ENCODE measurements at places on chromosomes 6 and 20.
A peak's percentile ranks its signal among the peaks of the same experiment; 100 is the strongest.

DNA sequence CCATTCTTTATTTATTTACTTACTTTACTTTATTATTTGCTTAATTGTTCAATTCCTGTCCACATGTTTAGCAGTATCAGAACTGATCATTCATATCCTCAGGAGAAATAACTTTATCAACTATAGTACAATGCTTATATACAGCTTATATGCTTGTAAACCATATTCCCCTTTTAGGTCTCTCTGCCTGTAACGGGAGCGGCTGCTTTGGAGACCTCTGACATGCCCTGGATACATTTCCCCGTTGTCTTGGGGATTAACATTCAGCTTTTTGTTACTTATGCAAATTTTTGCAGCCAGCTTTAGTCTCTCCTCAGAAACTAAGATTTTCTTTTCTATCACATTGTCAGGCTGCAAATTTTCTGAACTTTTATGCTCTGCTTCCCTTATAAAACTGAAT lies 17.6 kb upstream of the FUT9 start:
- no peak for DNase-seq

DNA sequence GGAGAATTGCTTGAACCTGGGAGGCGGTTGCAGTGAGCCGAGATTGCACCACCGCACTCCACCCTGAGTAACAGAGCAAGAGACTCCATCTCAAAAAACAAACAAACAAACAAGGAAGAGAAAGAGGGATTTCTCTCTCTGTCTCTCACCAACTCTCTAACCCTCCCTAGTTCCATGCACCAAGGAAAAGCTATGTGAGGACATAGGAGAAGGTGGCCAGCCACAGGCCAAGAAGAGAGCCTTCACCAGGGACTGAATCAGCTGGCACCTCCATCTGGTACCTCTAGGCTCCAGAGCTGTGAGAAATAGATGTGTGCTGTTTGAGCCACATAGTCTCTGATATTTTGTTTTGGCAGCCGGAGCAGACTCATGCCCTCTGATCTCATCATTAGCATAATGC lies 9.0 kb upstream of the FAM110A start:
- DNase-seq = no peak

GRCh38 chr6:28142446-28142845 lies 763 bp downstream of the ZKSCAN8 start:
- DNase-seq = no peak

DNA sequence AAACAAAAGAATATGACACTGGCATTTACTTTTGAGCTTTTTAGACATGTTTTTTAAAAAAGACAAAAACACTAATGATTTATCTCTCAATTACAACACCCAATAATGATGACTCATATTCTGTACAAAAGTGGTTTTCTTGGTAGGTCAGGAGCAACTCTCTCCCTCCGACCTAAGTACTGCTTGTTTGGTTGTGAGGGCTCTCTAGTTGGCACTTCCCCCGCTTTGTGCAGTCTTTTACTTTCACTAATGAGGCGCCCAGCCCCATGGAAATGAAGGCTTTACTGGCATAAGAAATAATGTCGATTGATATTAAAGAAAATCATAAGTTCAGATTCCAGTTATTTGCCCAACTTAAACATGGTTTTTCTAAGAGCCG lies 1.3 kb downstream of the KPNA5 start:
- DNase-seq = peak; percentile 43

DNA sequence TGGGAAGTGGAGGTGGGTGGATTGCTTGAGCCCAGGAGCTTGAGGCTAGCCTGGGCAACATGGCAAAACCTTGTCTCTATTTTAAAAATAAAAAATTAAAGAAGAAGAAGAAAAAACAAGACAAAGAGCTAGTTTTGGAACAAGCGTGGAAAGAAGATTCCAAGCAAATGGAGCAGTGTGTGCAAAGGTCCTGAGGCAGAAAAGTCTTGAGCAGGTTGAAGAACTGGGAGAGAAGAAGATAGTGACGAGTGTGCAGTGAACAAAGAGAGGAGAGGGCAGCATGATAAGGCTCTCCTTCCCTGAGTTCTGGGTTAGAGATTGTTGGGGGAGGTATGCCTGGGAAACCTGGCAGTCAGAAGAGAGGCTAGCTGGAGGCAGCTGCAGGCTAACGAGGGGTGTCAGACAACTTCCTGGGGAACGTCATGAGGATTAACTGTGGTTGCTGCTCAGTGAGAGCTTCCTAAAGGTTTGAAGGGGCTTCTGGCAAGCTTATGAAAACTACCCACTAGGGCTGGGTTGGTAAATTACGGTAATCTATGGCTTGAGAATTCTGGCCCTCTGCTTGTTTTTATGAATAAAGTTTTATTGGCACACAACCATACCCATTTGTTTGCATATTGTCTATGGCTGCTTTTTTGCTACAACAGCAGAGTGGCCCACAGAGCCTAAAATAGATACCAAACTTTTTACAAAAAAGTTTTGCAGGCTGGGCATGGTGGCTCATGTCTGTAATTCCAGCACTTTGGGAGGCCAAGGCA lies 128.9 kb downstream of the ZFP64 start:
- no peak for DNase-seq

GRCh38 chr6:106039897-106040592 lies 46.1 kb upstream of the PRDM1 start:
- no peak for DNase-seq

- DNase-seq = no peak
These were observed 28.5 kb downstream of the TRAM2 start for GRCh38 chr6:52548353-52548713.

DNA sequence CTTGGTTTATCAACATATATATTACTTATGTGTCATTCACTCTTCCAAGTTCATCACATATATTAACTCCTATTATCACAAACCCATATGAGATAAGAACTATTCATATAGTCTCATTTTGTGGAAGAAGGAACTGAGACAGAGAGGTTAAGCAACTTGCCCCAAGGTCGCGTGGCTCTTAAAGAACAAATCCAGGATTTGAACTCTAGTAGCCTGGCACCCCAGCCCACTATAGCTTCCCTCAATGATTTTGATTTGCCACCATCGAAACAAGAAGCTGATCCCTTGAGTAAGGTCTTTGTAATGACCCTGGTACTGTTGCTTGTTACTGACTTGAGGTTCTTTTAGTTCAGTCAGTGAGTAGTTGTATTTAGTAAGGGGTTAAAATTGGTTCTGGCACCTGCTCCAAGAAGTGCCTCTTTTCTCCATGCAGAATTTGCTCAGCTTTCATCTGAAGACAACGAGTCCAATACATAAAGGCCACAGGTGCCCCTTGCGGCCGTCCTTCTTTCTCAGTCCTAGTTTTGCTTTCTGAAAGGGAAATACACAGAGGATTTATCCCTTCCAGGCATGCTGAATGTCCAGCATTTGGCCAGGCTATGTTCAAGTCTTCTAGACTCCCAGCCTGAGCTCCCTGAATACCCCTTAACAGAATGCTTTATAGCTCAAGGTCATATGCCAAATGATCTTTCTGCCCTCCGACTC lies 253.0 kb downstream of the TBC1D7 start:
- no peak for DNase-seq

GRCh38 chr6:149921361-149921760 lies 1.6 kb downstream of the RAET1G start:
- no peak for DNase-seq

DNA sequence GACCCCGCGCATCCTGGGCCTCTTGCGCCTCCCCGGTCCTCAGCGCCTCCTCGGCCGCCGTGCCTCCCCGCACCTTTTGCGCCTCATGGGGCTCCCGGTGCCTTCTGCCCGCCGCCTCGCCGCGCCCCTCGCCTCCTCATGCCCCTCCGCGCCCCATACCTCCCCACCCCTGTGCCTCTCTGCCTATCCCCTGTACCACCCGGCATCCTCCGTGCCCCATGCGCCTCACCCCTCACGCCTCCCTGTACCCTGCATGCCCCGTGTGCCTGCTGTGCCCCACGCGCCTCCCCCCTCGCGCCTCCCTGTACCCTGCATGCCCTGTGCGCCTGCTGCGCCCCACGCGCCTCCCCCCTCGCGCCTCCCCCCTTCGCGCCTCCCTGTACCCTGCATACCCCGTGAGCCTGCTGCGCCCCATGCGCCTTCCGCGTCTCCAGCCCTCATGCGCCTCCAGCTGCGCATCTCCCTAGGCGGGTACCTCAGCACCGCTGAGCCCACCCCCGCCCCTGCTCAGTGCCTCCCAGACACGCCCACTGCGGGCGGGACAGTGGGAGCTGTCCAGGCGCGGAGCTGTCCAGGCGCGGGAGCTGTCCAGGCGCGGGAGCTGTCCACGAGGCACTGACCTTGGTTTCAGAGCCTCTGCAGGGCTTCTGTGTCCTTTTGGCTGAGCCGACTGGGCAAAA lies 37.1 kb downstream of the IGF2R start:
- DNase-seq = no peak

- DNase-seq = no peak
These were observed 101.1 kb downstream of the ATXN1 start for GRCh38 chr6:16660157-16660497.

- DNase-seq = peak; percentile 57
These were observed 1.7 kb downstream of the CDC25B start for GRCh38 chr20:3797592-3798372.

GRCh38 chr6:27684264-27685211 lies 211.6 kb upstream of the ZNF184 start:
- peak; percentile 61 for DNase-seq

DNA sequence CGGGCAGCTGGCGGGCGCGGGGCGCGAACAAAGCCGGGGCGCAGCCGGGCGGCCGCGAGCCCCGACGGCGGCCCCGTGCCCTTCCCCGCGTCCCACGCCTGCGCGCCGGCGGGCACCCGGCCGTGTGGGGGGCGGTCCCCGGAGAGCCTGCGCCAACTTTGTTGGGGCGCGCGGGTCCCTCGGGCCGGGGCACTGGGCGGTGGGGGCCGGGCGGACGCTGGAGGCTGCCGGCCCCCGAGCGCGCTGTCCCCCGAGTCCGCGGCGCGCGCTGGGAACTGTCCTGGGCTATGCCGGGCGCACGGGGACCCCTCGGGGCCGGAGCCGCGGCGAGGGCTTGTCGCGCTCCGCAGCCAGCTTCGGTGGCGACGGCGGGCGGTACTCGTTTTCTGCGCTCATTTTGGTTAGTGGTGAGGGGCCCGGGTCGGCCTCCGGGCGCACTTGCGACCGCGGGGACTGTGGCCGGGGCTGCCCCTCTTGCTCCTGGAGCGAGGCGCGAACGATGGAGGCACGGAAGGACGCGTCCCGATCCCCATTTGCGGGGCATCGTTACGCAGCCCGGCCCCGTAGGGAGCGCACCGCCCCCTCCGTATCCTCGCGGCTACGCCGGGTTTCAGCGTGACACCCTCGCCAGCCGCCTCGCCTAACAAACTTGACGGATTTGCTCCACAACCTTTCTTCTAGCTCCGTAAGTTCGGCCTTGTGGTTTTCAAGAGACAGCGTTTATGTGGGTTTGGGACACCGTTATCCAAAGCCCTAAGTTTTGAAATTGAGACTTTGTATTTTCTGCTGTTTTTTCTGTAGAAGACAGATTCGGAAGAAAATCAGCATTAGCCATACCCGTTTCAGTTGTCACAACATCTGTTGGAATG lies 622 bp downstream of the SS18L1 start:
- DNase-seq = peak; percentile 80

- DNase-seq = peak; percentile 31
These were observed 86.3 kb upstream of the PROKR2 start for GRCh38 chr20:5402903-5403531.

- DNase-seq = no peak
These were observed 223.0 kb upstream of the SYNCRIP start for GRCh38 chr6:85865420-85866369.

GRCh38 chr6:147936703-147937470 lies 405.8 kb upstream of the SASH1 start:
- no peak for DNase-seq

DNA sequence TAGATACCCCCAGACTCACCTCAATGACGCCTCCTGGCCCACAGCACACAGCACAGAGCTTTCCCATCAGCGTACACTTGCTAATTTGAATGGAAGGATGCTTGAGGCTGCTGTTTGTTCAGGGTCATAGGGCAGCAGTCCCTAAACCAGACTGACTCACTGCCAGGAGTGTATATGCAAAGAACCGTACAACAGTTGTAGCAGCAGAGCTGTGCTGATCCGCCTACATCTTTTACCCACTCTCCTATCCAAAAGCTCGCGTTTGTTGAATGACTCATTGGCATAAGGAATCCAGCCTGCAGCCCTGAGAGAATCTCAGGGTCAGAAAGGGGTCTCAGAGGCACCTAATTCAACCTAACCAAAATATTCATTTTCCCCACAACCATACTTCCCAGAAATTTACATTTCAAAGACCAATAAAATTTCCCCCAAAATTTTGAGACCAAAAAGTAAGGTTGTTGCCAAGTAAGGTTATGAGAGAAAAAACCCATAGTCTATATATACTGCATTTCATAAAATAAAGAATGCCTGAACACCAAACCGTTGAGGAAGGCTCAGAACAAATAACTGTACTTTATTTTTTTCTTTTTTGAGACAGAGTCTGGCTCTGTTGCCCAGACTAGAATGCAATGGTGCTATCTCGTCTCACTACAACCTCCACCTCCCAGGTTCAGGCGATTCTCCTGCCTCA lies 35.3 kb upstream of the CCND3 start:
- peak; percentile 37 for DNase-seq

DNA sequence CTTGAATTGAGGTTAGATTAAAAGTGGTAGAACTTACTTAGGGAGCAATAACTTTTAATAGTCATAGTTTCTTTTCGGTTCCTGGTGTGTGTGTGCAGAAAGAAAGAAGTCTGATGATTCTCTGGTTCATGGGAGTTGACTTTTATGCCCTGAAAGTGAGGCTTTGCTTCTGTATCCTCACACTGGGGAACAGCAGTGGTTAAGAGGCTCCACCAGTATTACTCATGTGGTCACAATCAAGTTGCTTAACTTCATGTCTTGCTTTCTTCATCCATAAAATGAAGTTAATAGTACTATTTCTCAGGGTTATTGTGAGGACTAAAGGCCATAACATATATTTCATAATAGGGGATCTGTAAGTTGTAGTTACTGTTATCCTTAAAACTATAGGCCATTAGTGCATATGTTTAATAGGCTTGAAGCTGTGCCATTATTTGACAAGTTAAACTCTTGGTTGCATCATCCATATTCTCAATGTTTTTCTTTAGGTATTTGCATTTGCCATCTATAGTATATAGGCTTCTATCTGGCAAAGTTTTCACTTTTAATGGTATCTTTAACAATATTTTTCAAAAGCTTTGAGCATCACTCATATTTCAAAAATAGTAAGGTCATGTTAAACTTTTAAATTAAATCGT lies 262.4 kb downstream of the PLCB1 start:
- DNase-seq = no peak

DNA sequence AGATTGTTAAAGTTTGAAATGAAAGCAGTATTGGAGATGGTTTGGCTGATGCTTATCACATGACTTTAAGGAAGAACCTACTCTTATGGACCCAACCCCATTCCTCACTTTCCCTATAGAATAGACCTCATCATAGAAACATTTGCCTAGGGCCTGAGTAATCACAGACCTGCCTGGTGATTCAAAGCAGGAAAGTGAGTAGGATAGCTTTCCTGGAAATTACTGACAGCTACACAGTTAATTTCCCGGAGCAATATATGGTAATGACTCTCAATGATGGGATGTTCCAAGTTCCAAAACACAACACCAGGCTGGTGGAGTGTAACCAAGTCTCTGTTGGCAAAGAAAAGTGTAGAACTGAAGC lies 233.8 kb downstream of the SIM1 start:
- no peak for DNase-seq

- DNase-seq = no peak
These were observed 167.9 kb downstream of the PLCB1 start for GRCh38 chr20:8299921-8300320.

Measured in GM13977 (cell line).